T-cell (primary cell): ENCODE measurements at places on chromosomes 5 and 9.

DNA sequence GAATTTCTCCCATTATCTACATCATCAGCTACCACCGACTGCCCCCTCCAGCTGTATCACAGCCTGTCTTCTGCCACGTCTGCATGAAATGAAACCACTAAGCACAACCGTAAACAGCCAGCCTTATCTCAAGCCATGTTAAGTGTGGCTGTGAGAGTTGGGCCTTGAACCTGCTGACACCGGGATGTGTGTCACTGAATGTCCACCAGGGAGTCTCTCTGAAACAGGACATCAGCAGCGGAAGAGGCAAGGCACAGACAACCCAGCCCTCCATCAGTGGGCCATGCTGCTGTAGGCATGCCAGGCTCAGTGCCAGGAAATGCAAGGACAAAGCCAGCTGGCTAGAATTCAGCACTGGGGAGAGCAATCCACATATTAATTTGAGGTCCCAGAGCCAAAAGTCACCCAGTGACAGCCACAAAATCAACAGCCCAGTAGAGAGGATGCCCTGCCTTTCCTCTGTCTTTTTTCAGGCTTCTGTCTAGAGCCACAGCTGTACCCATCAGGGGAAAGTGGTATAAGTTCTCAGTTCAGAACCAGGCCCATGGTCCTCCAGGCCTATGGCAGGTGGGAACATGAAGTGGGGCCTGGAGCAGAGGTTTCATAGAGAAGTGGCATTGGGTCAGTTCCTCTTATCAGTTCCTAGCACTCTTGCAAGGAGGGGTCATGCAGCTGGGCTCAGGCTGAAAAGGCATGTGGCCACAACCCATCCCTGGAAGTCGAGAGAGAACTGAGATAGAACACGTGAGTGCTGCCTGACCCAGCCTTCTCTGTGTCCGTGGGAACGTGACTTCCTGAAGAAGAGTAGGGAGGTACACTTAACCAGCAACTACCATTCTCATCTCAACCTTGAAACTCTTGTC is 199.4 kb downstream of the ESM1 start:
- no peak overlapping the region for H3K27ac ChIP-seq
- H3K4me1 ChIP-seq: no peaks in the 10 kb centered on the region
- DNase-seq: no peak

DNA sequence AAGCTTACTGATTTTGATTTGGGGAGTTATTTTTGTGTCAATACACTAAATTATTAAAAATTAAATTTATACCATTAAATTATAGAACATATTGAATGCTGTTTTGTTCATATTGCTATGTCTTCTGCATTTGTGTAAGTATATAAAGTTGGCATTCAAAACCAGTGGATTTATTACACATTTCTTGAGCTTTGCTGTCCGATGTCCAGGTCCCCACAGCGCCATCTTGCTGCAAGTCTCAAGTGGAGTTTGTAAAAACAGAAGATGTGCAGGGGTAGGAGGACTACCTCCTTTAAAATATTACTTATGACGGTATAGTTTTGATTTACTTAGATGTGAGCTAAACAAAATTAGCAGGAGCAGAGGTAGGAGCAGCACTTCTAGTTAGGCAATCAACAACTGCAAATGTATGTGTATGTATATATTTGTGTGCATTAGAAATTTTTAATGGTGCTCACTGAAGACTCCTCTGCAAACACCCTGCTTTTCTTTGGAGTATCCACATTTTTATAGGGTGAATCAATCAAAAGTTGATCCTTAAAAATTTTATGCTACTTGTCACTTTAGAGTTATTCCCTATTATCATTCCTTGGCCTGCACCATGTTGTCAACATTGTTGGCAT is 37.4 kb downstream of the CPEB4 start:
- peak; percentile 40 for DNase-seq
- no peak overlapping the region for H3K4me3 ChIP-seq
- H3K27me3 ChIP-seq: no peaks in the 10 kb centered on the region
- no peaks in the 10 kb centered on the region for H3K36me3 ChIP-seq

DNA sequence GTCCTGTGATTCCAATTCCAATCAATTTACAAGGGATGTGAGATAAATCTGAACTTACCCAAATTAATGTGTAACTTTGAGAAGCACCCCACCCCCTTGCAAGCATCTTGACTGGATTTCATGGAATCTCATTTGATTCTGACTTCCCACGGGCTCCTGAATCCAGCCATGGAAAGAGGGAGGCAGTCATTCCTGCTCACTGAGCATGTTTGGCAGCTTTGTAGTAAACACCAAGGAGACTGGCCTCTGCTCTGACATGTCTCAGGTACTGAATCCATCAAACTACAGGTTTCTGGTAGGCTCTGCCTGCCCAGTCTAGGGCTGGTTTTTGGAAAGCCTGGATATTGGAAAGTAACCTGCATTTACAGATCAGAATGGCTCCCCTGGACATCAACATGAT is 357.6 kb downstream of the ARHGEF28 start:
- no peak for DNase-seq
- H3K4me3 ChIP-seq: no peak overlapping the region

DNA sequence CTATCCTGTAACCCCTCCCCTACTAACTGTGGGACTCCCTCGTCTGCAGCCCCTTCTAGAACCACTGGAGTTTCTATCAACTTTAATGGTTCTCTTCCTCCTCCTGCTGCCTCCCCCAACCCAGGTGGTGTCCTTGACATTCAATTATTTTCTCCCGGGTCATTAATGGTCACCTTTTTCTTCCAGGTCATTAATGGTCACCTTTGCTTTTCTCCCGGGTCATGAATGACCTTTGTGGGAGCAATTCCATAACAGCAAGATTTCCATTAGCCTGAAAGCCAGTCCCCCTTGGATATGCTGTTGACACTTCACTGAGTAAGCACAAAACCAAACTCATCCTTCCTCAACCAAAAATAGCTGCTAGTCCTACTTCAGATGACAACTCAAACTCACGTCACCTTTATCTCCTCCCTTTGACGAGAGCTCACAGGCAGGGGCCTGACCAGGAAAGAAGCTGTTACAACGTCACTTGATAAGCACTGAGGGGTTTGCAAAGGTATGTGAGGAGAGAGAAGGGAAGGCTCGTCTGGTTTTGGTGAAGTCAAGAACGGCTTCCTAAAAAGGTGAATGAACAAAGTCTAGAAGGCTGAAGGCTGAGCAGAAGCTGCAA is 10.9 kb downstream of the CCDC127 start:
- no peaks in the 10 kb centered on the region for H3K4me1 ChIP-seq
- DNase-seq: no peak
- peaks cover 13% of the 10 kb centered on the region for H3K36me3 ChIP-seq
- H3K27me3 ChIP-seq: no peaks in the 10 kb centered on the region
- H3K4me3 ChIP-seq: no peak overlapping the region
- no peak overlapping the region for H3K27ac ChIP-seq

GRCh38 chr5:61397238-61397637 is 65.2 kb downstream of the ZSWIM6 start:
- no peak overlapping the region for H3K27ac ChIP-seq
- H3K27me3 ChIP-seq: no peaks in the 10 kb centered on the region
- H3K4me3 ChIP-seq: no peak overlapping the region
- no peak for DNase-seq
- H3K36me3 ChIP-seq: no peaks in the 10 kb centered on the region
- H3K4me1 ChIP-seq: no peaks in the 10 kb centered on the region

DNA sequence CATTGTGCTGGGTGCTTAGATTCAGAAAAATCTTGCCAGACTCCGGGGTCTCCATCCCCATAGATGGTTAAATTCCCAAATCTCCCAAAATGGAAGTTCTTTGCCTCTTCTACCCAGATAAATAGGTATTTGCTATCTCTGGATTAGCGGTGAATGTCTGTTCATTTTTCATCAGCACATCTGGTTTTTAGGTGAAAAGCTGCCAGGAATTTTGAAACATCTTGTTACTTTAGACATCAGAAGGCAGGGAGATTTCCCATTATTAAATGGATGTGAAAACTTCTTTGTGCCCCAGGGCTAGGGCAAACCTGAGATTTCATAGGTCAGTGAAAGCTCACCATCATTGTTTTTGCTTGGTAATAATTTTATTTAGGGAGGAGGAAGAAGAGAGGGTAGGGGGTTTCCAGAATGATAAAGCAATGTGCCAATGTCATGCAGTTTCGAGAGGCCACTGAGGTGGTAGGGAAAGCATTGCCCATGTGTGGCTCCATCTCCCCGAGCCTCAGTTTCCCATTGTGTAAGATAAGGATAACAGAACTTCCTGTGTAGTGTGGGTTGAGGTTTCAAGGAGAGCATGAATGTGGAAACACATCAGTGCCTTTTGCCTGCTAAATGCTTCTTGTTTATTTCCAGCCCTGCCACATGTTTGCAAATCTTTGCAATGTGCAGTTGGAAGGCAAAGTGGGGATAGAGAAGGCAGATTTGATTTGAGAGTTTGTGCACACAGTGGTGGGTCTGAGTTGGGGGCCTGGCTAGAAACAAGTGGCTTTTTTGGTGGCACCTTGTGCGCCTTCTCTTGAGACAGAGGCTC is 147.2 kb upstream of the KLF4 start:
- no peak overlapping the region for H3K27ac ChIP-seq
- H3K36me3 ChIP-seq: no peaks in the 10 kb centered on the region
- peaks cover 3% of the 10 kb centered on the region for H3K4me1 ChIP-seq
- no peak for DNase-seq

- DNase-seq: no peak
- no peak overlapping the region for H3K4me3 ChIP-seq
- H3K27me3 ChIP-seq: no peaks in the 10 kb centered on the region
- H3K4me1 ChIP-seq: no peaks in the 10 kb centered on the region
- H3K27ac ChIP-seq: no peak overlapping the region
Measured at GRCh38 chr5:71703941-71704340, 15.1 kb upstream of the CARTPT start.

DNA sequence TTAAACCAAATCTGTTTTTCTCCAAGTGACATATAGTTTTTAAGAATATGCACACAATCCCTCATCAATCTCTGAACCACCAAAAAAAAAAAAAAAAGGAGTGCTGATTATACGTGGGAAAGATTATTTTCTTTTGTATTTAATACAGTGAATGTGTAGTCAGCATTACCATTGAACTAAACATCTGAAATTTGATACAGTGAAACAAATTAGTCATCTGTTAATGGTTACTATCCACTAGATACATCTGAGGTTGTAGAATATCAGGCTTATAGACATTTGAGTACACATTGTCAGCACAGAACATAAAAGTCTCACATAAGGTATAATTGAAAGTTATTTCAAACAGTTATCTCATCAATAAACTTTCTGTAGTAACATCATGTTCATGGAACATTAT is 87.0 kb downstream of the SLF1 start:
- no peaks in the 10 kb centered on the region for H3K27me3 ChIP-seq
- H3K36me3 ChIP-seq: peaks cover 11% of the 10 kb centered on the region
- H3K4me1 ChIP-seq: no peaks in the 10 kb centered on the region

GRCh38 chr5:88785746-88786565 is 97.0 kb downstream of the MEF2C start:
- DNase-seq: no peak
- H3K4me1 ChIP-seq: no peaks in the 10 kb centered on the region

DNA sequence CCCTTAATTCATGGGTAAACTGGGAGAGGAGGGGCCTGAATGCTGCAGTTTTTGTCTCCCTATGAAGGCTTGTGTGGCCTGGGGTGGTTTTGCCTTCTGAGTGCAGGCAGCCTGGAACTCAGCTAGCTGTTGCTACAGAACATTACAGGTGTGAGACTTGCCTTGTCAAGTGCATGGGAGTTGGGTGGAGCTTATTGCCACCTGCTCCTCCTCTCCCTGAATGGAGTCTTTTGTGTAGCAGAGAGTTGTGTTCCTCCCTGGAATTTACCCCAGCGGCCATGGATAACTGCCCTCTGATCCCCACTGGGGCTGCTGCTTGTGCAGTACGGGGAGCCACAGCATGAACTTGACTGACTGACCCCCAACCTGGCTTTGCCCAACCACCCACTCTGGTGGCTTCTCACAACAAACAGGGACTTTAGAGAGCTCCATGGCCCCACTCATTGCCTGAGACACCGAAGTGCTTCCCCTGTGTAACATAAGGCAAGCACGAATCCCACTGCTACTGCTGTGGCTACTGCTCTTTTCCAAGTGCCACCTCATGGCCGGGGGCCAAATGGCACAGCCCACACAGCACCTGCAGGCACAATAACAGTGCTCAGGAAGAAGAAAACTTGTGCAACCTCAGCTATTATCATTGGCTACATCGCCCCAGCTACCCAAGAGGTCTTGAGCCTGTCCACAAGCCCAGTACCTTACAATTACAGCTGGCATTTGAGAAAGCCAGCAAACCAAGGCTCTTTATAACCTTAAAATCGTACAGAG is 942.9 kb downstream of the CDH18 start:
- no peak overlapping the region for H3K27ac ChIP-seq
- DNase-seq: no peak
- no peaks in the 10 kb centered on the region for H3K36me3 ChIP-seq
- H3K4me3 ChIP-seq: no peak overlapping the region
- H3K4me1 ChIP-seq: no peaks in the 10 kb centered on the region

DNA sequence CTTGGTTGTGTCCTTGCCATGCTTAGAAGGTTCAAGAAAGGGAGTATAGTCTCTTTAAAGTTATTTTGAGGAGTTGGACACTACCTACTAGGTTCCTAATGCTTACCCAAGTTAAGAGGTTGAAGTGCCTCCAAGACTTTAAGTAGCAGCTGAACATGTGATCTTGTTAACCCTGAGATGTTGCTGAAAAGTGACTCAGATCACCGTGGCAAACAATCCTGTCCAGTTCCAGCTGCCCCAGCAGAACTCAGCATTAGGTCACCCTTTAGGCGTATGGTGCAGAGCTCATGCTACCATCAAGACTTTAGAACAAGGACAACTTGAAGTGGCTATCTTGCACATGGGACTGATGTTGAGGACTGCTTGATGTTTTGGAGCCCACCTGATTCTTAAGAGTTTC is 22.5 kb downstream of the ZNF462 start:
- H3K4me3 ChIP-seq: no peak overlapping the region
- no peak for DNase-seq
- H3K4me1 ChIP-seq: no peaks in the 10 kb centered on the region
- H3K36me3 ChIP-seq: no peaks in the 10 kb centered on the region

- no peak overlapping the region for H3K4me3 ChIP-seq
- no peaks in the 10 kb centered on the region for H3K4me1 ChIP-seq
- H3K27me3 ChIP-seq: no peaks in the 10 kb centered on the region
Measured at GRCh38 chr5:54693936-54694657, 176.5 kb downstream of the SNX18 start.
